Stomach (tissue), 19 donors: ENCODE measurements at places on chromosomes 2 and 18. TPM values are rescaled to one million over a fixed set of nuclear protein-coding genes. Genes with fewer than 3 reads are reported as not detected.

The PLGLB1 gene
- total RNA-seq = not detected

GRCh38 chr2:196316050-196316430 is 144.7 kb upstream of the STK17B start:
- no peaks in the 10 kb centered on the region for H3K36me3 ChIP-seq
- no peak for DNase-seq
- H3K4me3 ChIP-seq = no peak overlapping the region
- H3K27me3 ChIP-seq = no peaks in the 10 kb centered on the region

The GPR45 gene
- not detected for total RNA-seq

DNA sequence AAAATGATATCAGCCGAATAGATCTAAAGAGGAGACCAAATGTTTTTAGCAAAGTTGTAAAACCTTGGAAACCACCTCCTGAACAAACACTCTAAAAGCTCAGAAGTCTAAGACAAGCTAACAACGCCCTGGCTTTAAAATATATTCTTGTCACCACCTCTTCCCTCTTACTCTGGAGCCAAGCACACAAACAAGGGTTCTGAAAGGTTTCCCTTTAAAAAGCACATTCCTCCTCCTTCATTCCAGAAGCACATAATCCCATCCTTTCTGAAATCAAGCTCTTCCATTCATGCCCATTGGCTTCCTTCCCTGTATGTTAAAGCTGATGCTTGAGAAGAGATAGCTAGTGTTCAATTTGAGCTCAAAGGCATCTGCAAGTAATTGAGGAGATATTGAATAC is 382.0 kb downstream of the LNPK start:
- H3K4me1 ChIP-seq = no peaks in the 10 kb centered on the region
- H3K27ac ChIP-seq = no peak overlapping the region
- DNase-seq = no peak
- H3K27me3 ChIP-seq = no peaks in the 10 kb centered on the region
- no peak overlapping the region for H3K4me3 ChIP-seq
